ENCODE measurements at places on chromosomes 13 and 19. TPM values are rescaled to one million over a fixed set of nuclear protein-coding genes. Genes with fewer than 3 reads are reported as not detected.
A peak's percentile ranks its signal among the peaks of the same experiment; 100 is the strongest.

Gene QPCTL
- 7.0 TPM for total RNA-seq

DNA sequence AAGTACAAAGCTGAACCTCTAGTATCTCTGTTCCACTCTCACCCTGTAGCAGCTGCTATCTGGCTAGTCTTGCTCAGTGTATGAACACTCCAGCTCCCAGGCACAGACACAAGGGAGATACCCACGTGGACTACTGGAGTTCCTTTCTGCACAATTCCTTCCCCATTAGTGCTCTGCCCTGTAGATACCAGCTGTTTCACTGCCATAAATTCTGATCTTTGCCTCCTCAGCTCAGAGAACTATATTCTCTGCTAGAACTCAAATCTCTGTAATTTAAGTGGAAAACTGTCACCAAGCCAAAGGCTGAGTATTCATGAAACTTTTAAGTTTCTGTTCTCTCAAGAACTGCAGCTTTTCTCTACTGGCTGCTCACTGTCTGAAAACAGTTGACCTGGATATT, 273.7 kb downstream of the DIAPH3 start:
- H3K4me3 ChIP-seq = no peak overlapping the region
- no peaks in the 10 kb centered on the region for H3K27me3 ChIP-seq
- DNase-seq = no peak
- no peaks in the 10 kb centered on the region for H3K36me3 ChIP-seq
- no peak overlapping the region for H3K27ac ChIP-seq
- H3K4me1 ChIP-seq = no peaks in the 10 kb centered on the region

DNA sequence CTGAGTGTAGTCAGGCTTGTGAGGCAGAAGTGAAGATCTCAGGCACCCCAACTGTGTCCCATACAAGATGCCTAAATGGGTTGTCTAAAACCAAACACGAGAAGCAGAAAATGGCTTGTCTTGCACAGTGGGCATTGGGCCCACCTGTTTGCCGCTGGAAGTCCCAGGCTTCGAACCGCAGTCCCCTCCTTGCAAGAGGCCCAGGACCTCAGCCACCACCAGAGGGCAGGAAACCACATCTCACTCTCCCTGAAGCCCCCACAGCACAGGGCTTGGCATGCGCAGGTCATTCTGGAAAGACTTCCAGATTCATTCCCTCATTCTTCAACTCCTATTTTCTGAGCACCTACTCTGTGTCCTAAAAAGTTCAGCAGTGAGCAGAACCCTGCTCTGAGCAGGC, 973.7 kb downstream of the UQCRFS1 start:
- no peaks in the 10 kb centered on the region for H3K27me3 ChIP-seq
- no peak overlapping the region for H3K4me3 ChIP-seq
- H3K4me1 ChIP-seq = no peaks in the 10 kb centered on the region
- no peaks in the 10 kb centered on the region for H3K36me3 ChIP-seq
- no peak overlapping the region for H3K27ac ChIP-seq
- no peak for DNase-seq

DNA sequence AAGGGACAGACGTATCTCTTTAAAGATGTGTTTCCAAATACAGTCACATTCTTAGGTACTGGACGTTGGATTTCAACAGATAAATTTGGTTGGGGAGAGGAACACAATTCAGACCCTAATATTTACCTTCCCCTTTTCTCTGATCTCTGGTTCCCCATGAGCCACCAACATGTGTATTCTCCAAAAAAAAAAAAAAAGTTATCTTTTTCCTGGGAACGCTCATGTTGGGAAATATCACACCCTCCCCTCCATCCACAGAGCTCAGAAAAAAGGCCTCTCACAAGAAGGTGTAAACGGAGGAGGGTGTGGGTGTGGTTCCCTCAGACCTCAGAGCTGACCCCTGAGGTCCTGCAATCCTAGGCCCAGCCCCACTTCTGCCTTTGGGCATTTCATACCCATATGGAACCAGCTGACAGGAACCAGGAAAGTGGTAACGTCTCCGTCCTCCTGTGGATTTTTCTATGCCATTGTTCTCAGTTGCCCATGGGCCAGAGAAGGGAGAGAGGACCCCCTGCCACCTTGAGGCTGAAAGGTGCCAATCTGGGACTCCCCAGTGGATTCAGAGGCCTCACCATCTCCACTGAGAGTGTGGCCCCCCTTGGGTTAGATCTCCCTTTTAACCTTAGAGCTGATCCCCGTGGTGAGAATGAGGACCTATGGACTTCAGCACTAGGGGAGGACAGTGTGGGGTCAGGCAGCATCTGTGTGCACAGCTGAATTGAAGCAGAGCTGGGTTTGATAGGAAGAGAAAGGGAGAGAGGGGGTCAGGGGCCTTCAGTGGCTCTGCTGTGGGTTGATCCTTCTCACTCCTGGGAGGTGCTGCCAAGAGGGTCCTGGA, 8.4 kb upstream of the SIGLEC12 start:
- H3K4me1 ChIP-seq = no peaks in the 10 kb centered on the region
- no peaks in the 10 kb centered on the region for H3K36me3 ChIP-seq
- H3K27me3 ChIP-seq = peaks cover 16% of the 10 kb centered on the region

Gene FBXO17
- total RNA-seq = 7.7 TPM

- DNase-seq = peak; percentile 43
- H3K27me3 ChIP-seq = peaks cover 5% of the 10 kb centered on the region
- H3K4me3 ChIP-seq = no peak overlapping the region
These were observed 34.0 kb upstream of the SPACA7 start for GRCh38 chr13:112341976-112342735.

DNA sequence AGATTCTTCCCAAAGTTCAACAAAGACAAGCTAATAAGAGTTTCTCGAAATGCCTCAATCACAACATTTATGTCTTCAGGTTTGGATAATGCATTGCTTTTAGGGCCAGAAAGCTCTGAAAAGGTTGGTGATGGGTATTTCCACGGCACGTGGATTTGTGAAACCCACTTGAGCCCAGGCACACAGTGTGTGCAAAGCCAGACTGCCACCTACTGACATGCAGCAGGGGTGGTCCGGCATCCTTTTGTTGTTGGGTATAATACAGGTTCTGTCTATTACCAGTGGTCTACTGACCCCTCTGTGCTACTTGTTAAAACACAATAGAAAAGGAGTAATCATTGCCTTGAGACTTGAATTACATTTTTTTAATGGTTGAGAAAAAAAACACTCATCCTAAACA, 225.6 kb downstream of the RAP2A start:
- H3K27me3 ChIP-seq = no peaks in the 10 kb centered on the region
- no peak overlapping the region for H3K4me3 ChIP-seq
- no peak overlapping the region for H3K27ac ChIP-seq
- H3K4me1 ChIP-seq = no peaks in the 10 kb centered on the region
- no peaks in the 10 kb centered on the region for H3K36me3 ChIP-seq
- no peak for DNase-seq

Gene GJB2
- total RNA-seq = not detected

GRCh38 chr13:110173247-110173818, 133.6 kb downstream of the COL4A1 start:
- no peaks in the 10 kb centered on the region for H3K27me3 ChIP-seq
- H3K4me3 ChIP-seq = no peak overlapping the region
- no peak for DNase-seq
- no peaks in the 10 kb centered on the region for H3K4me1 ChIP-seq
- H3K27ac ChIP-seq = no peak overlapping the region
- peaks cover 35% of the 10 kb centered on the region for H3K36me3 ChIP-seq

GRCh38 chr19:41401483-41401882, 3.9 kb downstream of the BCKDHA start:
- H3K27me3 ChIP-seq = no peaks in the 10 kb centered on the region
- no peak overlapping the region for H3K27ac ChIP-seq
- H3K4me1 ChIP-seq = peaks cover 20% of the 10 kb centered on the region
- H3K4me3 ChIP-seq = no peak overlapping the region
- no peak for DNase-seq

DNA sequence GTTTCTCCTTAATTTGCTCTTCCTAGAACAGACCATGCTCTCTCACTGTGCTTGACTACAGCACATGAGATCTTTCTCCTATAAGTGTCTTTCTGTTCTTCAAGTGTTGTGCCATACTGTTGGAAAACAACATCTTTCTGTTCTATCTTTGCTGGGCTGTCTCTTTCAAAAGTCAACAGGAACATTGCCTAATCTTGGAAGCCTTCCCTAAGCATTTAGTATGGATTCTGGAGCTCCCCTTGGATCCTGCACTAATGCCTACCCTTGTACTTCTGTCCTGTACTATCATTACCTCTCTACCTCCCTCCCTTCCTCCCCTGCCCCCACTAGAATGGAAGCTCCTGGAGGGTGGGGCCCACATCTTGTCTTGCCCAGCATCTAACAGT, 26.8 kb downstream of the STARD13 start:
- H3K36me3 ChIP-seq = no peaks in the 10 kb centered on the region
- H3K27me3 ChIP-seq = no peaks in the 10 kb centered on the region
- H3K27ac ChIP-seq = no peak overlapping the region
- H3K4me3 ChIP-seq = no peak overlapping the region
- H3K4me1 ChIP-seq = no peaks in the 10 kb centered on the region

Gene OR7C2
- not detected for total RNA-seq

Gene NLRP4
- not detected for total RNA-seq

Gene MEX3D
- 6.7 TPM for total RNA-seq

Gene LMTK3
- total RNA-seq = 4.2 TPM

Gene ADM5
- 3.3 TPM for total RNA-seq

Gene ANGPTL8
- total RNA-seq = not detected

DNA sequence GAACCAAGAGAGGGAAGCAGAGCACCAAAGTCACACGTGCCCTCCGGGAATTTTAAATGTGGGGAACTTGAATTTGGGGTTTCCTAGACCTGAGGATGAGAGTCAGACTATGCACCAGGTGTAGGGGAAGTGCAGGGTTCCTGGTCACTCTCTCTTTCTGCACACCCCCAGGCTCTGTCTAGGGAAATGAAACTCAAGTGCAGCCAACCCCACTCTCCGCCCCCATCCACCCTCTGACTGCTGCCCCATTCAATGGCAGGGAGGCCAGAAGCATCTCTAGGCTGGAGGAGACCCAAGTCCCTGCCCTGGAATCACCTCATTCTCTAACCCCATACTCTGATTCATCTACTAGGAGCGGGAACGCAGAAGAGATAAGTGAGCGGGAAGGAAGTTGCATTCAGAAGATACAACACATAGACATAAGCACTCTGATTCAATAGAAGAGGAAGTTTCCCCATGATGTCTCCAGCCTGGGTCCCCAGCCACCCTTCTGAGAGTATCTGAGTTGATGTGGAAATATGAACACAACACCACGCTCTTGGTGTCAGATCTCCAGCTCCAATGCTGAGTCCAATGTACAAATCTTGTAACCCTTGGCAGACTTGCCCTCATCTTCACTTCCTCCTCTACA, 4.7 kb upstream of the SIGLEC14 start:
- no peak for DNase-seq
- H3K4me3 ChIP-seq = no peak overlapping the region
- no peak overlapping the region for H3K27ac ChIP-seq
- H3K36me3 ChIP-seq = no peaks in the 10 kb centered on the region
- no peaks in the 10 kb centered on the region for H3K27me3 ChIP-seq
- H3K4me1 ChIP-seq = peaks cover 29% of the 10 kb centered on the region
